Right ventricle myocardium inferior (tissue), 1 donor: ENCODE measurements at places on chromosomes 1 and 21.
A peak's percentile ranks its signal among the peaks of the same experiment; 100 is the strongest.

GRCh38 chr1:9129266-9130041 lies 552 bp upstream of the GPR157 start:
- DNase-seq, result peak; percentile 94

GRCh38 chr1:22104865-22105437 lies 37.9 kb downstream of the WNT4 start:
- no peak for DNase-seq

GRCh38 chr1:183180634-183181056 lies 5.4 kb upstream of the LAMC2 start:
- no peak for DNase-seq

DNA sequence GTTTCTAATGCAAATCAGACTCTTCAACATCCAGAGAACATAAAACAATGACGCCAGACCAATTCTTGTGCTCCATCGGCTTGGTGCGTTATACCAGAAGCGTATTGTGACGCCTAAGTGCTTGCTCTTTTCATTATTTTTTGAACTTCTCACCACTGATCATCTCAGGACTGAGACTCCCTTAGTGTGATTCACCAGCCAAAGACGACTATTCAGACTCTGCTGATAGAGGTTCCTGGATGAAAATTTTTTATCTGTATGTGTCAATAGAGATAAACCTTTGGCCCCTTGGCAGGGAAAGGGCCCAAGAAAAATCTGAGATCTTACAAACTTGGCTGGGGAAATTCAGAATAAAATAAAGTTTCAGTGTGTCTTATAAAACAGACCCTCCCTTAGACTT lies 856 bp upstream of the GREM2 start:
- no peak for DNase-seq

DNA sequence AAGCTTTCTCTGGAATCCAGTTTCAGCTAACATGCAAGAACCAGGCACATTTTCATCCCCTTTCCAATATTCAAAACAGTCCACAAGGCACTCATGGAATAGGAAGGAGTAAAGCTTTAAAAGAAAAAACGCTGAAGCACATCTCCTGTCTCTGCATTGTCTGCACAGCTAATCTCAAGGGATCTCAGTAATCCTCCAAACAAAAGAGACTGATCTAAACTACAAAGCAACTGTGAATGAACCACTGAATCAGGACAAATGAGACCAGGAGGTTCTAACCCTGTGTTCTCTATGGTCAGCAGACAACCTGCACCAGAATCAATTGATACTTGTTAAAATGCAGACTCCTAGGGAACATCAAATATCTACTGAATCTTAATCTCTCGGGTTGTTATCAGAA lies 399.0 kb downstream of the HHAT start:
- DNase-seq, result no peak

- no peak for DNase-seq
Observed at GRCh38 chr1:200846398-200846797, 26.4 kb upstream of the GPR25 start.

GRCh38 chr1:226001963-226002666 lies 3.0 kb upstream of the SDE2 start:
- peak; percentile 88 for DNase-seq
